ENCODE measurements at places on chromosomes 1 and 21. TPM values are rescaled to one million over a fixed set of nuclear protein-coding genes. Genes with fewer than 3 reads are reported as not detected.

Gene FALEC
- not detected for total RNA-seq

Gene RAB25
- total RNA-seq = 5.5 TPM

Gene ZNF648
- 0.27 TPM for total RNA-seq

Gene CD52
- not detected for total RNA-seq

Gene GJA8
- not detected for total RNA-seq

Gene MR1
- 15.1 TPM for total RNA-seq

Gene VPS72
- total RNA-seq = 24.4 TPM

Gene GNG4
- total RNA-seq = 2.1 TPM

Gene CLDN14
- total RNA-seq = not detected

Gene BRWD1
- total RNA-seq = 183 TPM

Gene KRTAP21-2
- total RNA-seq = not detected

Gene CLCA4
- not detected for total RNA-seq

Gene ZBTB37
- 31.3 TPM for total RNA-seq

Gene SOX13
- 52.5 TPM for total RNA-seq

Gene ERICH3
- total RNA-seq = 0.82 TPM

Gene KLF17
- total RNA-seq = 0.58 TPM

Gene PPM1J
- not detected for total RNA-seq

Gene MRPS14
- total RNA-seq = 50.3 TPM

Gene COL8A2
- total RNA-seq = 5.4 TPM

Gene HHIPL2
- total RNA-seq = 0.07 TPM

Gene C1orf185
- not detected for total RNA-seq

Gene XCL2
- total RNA-seq = not detected

Gene PLEKHG5
- 2.6 TPM for total RNA-seq

Gene PDZK1IP1
- total RNA-seq = not detected

Gene DNASE2B
- not detected for total RNA-seq

Gene AADACL3
- total RNA-seq = not detected

Gene TFF1
- total RNA-seq = not detected

Gene GIPC2
- total RNA-seq = 8.2 TPM

Gene CNR2
- not detected for total RNA-seq

Gene UBASH3A
- 0.79 TPM for total RNA-seq

Gene CEP104
- 10.5 TPM for total RNA-seq

Gene FOXO6
- 20.1 TPM for total RNA-seq

Gene SPRR4
- total RNA-seq = not detected

Gene DFFA
- 34.7 TPM for total RNA-seq

Gene OR2T29
- total RNA-seq = not detected

Gene PEAR1
- total RNA-seq = 21.5 TPM

Gene UCHL5
- total RNA-seq = 26.8 TPM

Gene CFHR3
- 0.61 TPM for total RNA-seq

Gene UHMK1
- 32.4 TPM for total RNA-seq

Gene IFI44L
- 27.2 TPM for total RNA-seq

Gene FMO5
- total RNA-seq = 3.9 TPM

Gene KDM5B
- total RNA-seq = 21.8 TPM

Gene RNU1-3
- total RNA-seq = under 0.01 TPM

Gene KIF14
- not detected for total RNA-seq

Gene DSCAM
- not detected for total RNA-seq

Gene ARHGAP29
- 31.0 TPM for total RNA-seq

Gene CASQ2
- total RNA-seq = 2.1 TPM

Gene LAMTOR5
- total RNA-seq = 5.4 TPM

Gene UBL4B
- not detected for total RNA-seq

Gene IBA57
- 10.6 TPM for total RNA-seq

Gene LCE2A
- not detected for total RNA-seq

Gene NGF
- 10.9 TPM for total RNA-seq

Gene CD1E
- total RNA-seq = not detected

Gene HIVEP3
- total RNA-seq = 2.2 TPM

Gene NPR1
- 42.6 TPM for total RNA-seq

All from uterus (tissue), 4 donors.